Stimulated activated CD4-positive, alpha-beta T cell treated with anti-CD3 and anti-CD28 coated beads, TNF-alpha, amount 100 ng/mL, for 4 hours (primary cell): ENCODE measurements at places on chromosomes 6 and 20.

- DNase-seq, result no peak
Observed at GRCh38 chr6:50842861-50843384, 24.3 kb downstream of the TFAP2B start.

DNA sequence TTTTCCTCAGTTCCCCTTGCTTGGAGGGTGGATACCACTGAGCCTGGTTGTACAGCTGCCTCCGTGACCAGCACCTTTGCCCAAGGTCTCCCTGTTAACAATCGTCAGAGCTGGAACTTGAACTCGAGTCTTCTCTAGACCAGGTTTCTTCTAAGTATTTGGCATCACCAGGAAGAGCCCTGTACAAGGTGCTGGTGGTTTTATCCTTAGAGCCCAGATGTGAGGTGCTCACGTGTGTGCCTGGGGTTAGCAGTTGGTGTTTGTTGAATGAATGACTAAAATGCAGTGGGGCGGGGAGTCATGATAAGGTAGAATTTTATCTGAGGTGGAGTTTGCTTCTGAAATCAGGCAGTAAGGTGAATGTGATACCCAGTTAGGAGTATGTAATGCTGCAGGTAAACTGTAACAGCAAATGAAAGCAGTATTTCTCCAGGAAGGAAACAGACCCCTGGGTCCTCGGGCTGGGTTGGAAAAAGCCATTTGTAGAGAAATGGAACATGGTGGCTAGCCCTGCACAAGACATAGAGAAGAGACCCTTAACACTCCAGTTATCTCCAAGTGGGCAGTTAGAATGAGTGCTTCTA lies 3.1 kb downstream of the DNAJC5 start:
- DNase-seq, result no peak

DNA sequence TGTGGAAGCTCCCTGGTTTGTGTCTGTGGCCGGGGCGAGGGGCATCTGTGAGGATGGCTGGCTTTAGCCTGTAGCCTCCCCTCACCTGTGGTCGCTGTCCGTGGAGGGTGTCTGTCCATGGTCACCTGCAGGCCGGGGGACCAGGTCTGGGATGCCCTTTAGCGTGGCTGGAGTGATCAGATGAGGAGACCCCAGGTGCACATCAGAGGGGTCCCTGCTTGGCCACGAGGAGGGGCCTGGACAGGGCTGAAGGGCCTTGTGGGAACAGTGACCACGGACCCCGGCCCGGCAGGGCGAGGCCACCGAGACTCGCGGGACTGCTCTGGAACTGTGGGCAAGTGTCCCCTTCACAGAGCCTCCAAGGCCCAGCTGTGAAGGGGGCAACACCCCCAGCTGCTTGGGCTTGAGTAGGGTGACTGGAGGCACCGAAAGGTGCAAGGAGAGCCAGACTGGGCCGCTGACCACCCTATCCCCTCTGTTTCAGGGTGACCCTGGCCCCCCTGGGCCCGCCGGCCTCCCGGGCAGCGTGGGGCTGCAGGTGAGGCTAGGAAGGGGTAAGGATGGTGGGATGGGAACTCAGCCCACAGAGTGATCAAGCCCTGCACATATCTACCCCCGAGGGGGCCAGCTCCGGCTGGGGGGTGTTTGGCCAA lies 8.6 kb downstream of the COL9A3 start:
- no peak for DNase-seq

GRCh38 chr6:149567194-149567586 lies 1.0 kb downstream of the GINM1 start:
- no peak for DNase-seq

GRCh38 chr20:59942245-59942644 lies 2.1 kb downstream of the FAM217B start:
- no peak for DNase-seq

- no peak for DNase-seq
Observed at GRCh38 chr20:49252556-49253350, 25.1 kb downstream of the ZNFX1 start.

GRCh38 chr20:5945963-5946362 lies 4.4 kb downstream of the TRMT6 start:
- DNase-seq, result no peak

DNA sequence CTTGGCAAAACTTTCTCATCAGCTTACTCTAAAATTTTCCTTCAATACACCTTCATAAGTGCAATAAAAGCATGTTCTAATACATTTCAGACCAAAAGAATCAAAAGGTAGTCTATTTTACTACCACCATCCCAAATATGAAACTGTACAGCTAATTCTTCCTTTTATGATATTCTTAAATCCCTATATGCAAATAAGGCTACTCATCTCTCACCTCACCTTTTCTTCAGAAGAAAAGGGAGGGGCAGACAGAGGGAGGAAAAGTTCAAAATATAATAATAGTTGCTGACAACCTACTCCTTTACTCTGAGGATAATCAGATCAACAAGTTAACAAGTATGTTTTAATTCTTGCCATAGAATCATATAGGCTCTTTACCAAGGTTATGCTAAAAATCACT lies 7.4 kb downstream of the C6orf120 start:
- DNase-seq, result no peak

DNA sequence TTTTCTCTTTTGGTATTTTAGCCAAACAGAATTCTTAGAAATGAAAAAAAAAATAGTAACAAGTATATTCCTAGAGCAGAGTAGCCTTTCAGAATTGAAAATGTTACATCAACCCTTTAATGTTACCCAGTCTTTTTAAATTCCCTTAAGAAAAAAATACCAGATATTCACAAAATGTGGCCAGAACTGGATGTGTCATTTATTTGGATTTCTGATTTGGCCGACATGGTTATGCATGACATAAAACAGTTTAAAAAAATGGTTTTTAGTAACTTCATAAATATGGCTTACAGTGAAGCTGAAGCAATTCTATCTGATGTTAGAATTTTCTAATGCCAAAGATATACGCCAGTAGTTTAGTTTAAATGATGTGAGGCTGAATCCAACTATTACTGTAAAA lies 112.0 kb downstream of the ATXN1 start:
- DNase-seq, result no peak

GRCh38 chr6:116314218-116314617 lies 34.5 kb upstream of the TSPYL1 start:
- no peak for DNase-seq

DNA sequence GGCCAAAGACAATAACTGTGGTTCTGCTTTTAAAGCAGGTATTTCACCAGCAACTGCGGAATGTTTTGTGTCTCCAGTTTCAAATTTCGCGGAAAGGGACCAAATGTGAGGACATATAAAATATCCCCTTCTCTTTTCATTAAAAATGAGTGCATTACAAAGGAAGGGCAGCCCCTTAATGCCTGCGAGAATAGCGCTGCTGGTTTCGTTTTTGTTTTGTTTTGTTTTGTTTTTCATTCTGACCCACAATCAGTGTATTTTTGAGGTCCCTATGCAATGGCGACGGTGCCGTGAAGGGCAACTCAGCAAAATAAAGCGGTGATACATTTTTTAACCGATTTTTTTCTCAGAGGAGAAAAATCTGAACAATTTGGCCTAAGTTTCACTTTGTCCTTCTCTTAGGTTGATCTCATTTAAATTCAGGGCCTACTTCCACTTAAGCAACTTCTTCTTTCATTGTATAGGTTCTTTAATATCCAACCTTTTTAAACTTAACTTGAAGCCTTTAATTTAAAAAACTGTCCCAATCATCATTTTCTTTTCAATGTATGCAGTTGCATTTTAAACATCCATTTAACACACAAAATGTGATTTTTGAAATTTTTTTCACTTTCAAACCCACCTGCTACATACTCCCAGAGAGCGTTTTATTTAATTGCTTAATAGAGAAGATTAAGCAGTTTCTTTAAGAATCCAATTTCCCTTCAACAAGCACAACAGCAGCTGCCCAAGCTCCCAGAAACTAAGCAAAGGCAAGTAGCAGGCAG lies 2.9 kb upstream of the HIVEP2 start:
- DNase-seq, result no peak

DNA sequence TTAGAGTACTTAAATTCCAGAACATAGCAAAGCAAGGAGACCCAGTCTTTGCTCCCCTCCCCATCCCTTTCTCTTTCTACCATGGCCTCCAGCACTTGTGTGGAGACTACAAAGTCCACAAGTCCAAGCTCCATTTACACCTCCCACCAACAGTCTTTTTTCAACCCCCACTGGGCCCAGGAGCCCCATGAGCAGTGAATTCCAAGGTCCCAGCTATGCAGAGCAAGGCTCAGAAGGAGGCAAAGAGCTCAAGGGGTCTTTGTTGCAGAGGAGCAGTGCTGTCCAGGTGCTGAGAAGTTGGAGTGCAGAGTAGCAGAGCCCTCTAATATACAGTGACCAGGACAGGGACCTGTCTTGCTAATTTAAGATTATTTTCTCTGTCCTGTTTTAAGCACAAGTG lies 9.0 kb downstream of the PAK5 start:
- no peak for DNase-seq

DNA sequence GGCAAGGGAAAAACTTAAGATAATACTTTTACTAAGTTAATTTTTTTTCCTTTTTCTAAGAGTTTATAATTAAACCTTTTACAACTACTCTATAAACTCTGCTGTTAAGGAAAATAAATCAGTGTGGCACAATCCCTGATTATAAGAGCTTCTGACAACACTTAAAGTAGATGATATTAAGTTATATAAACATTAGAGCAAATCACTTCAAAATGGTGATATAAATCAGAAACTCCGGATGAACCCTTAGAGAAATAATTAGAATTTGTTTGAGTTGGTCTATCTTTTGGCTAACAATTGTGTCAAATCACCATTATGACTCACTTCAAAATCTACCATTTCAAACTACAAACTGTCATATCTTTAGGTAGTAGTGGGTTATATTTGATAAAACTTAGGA lies 104.9 kb downstream of the ARHGAP18 start:
- DNase-seq, result no peak

GRCh38 chr6:99560668-99561067 lies 7.8 kb downstream of the CCNC start:
- no peak for DNase-seq
